ENCODE measurements at places on chromosomes 6 and 20.

DNA sequence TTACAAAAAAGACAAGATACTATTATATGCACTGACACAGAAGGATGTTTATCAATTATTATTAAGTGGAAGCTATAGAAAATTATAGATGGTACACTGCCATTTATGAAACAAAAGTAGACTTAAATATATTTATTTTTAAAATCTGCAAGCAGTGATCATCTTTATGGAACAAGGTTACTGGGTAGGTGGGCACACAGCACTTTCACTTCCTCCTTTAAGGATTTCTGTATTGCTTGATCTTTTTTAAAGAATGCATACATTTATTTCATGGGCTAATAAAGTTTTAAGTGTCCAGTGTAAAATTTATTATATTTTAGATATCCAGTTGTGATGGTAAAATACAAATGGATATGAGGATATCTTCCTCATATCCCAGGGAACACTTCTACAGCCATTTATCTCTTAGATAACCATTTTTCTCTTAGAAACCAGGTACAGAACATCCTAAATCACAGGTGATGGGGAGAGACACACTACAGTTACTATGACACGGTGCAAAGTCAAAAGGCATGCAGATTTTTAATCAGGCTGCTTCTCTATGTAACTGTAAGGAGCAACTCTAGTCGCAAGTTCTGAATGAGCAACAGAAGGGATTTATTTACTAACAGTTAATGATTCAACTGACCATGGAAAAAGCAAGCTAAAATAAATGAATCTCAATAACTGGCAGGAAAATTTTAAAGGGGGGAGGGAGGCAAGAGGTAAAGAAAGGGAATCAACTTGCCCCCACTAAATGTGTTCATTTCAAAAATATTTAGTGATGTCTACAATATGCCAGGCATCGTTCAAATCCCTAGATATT is 2.2 kb downstream of the FBXL4 start:
- no peak for DNase-seq

- no peak for DNase-seq
Measured at GRCh38 chr6:156485150-156485549, 292.0 kb upstream of the ARID1B start.

DNA sequence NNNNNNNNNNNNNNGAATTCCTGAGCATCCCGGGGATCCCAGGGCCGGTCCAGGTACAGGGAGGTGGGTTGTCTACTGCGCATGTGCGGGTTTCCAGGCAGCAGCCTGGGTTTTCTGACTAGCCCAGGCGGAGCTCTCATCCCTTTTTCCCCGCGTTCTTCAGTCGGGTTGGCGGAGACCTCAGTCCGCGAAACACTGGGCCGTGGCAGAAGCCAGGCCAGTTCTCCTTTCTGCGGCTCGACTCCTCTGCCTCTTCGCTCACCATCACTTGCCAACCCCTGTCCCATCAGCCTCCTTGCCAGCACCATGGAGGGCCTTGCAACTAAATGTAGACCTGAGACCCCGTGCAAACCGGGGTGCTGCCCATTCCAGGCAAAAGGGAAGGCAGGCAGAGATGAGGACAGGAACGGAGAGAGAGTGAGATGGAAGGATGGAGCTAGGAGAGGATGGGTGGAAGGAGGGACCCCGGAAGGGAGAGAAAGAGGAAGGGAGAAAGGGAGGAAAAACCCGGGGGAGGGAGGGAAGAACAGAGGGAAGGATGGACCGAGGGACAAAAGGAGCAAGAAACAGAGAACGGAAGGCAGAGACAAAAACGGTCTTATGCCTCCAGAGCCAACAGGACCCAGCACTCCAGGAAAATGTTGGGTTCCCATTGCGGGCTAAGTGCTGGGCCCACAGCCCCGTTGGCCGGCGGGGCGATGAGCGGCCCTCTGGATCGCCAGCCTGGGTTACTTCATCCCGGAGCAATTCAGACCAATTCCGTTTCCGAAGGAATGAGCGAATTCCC is 445.4 kb upstream of the DEFB115 start:
- peak; percentile 5 for DNase-seq

- DNase-seq: peak; percentile 35
Measured at GRCh38 chr20:4130404-4131189, 115.2 kb upstream of the RNF24 start.

DNA sequence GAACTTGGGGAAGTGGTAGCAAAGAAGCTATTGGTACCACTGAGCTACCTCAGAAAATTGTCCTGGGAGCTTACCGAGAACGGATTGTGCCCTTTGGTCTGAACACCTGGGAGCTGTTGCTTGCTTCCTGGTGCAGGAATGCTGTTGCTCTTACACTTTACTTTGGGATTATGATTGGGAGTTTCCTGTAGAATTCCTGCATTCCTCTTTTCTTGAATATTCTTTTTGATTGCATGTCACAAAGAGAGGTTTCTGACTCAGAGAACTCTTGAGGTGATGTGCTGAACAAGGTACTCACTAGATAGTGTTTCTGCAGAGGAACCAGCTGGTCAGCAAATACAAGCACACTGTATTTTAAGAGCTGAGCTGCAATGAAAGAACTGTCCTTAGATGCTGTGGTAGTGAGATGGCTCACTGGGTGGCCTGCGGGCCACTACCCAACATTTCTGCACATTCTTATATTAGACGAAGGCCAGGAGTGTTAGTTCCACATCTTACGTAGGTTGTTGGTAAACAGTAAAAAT is 35.0 kb downstream of the LRRC1 start:
- DNase-seq: no peak
